ENCODE measurements at places on chromosomes 2 and 18.

- no peak for DNase-seq
Observed at GRCh38 chr18:69097349-69097748, 299.5 kb downstream of the CCDC102B start.

GRCh38 chr2:224209555-224210285, 170.6 kb upstream of the SERPINE2 start:
- DNase-seq = no peak

- DNase-seq = no peak
Observed at GRCh38 chr2:188664416-188664815, 309.8 kb upstream of the COL3A1 start.

GRCh38 chr2:218301176-218301819, 9.0 kb upstream of the TMBIM1 start:
- DNase-seq = peak; percentile 65

DNA sequence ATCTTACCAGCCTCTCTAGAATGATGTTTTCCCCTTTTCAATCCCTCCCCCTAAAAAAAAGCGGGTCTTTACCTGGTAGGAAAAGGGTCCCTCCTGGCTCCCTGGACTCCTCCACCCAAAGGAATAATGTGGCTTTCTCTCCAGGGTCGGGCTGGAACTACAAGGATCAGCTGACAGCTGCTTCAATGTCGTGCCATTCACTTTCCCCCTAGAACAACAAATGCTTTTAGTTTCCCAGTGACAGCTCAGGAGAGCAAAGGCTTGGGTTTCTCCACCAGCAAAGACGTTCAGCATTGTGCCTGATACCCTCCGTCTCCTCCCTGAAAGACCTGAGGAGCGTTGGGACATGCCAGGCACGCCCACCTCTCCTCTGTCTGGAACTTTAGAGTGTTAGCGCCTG, 173.8 kb upstream of the SIX3 start:
- DNase-seq = no peak

Measured in COLO829 (cell line).